HS-5 (cell line): ENCODE measurements at places on chromosomes 3 and 15.
A peak's percentile ranks its signal among the peaks of the same experiment; 100 is the strongest.

DNA sequence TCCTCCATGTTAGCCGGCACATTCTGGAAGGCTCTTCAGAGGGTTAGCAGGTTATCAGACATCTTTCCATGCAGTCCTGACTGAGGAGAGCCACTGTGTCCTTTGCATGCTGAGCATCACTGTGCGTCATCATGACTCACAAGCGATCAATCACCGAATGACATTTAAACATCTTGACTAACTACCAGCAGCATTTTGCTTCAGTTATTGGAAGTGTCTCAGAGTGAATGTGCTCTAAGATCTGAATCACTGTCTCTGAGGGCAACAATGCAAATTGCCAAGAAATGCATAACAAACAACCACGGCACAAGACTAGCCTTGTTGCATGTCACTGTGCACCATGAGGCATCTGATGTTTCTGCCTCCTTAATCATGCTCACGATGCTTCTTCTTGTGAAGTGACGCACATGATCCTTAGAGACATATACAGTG is 18.3 kb upstream of the ATP8B4 start:
- peak; percentile 99 for DNase-seq

DNA sequence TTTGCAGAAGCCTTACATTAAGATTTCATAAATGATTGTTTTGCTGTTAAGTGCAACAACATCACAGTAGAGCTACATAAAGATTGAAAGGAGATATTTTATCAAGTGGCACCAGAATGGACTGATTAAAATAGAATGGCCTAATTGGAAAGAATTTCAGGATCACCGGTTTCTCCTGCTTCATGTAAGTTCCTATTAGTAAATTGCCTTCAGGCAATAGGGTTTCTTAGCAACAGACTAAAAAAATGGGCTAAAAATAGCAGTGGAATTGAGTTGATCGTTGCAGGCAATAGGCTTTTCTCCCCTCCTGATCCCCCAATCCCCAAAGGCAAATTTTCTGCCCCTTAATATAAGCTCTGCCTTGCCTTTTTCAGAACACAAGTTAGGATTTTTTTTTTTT is 917 bp downstream of the LNP1 start:
- DNase-seq = no peak

DNA sequence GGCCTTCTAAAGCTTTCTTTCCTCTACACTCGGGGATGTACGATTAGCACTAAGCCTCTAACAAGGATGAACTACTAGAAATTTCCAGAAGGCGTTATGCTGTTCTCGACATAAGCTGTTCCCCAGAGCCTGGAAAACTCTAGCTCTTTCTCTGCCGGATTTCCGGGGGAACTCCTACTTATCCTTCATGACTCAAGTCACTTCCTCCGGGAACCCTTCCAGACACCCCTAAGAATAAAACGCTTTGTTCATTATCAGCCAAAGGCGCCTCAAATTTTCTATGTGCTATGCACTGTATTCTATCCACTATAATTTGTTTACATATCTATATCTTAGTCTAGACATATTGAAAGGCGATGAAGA is 455 bp upstream of the SNAP23 start:
- no peak for DNase-seq

- DNase-seq = no peak
These were observed 69.3 kb upstream of the PRR23C start for GRCh38 chr3:139113993-139114375.

DNA sequence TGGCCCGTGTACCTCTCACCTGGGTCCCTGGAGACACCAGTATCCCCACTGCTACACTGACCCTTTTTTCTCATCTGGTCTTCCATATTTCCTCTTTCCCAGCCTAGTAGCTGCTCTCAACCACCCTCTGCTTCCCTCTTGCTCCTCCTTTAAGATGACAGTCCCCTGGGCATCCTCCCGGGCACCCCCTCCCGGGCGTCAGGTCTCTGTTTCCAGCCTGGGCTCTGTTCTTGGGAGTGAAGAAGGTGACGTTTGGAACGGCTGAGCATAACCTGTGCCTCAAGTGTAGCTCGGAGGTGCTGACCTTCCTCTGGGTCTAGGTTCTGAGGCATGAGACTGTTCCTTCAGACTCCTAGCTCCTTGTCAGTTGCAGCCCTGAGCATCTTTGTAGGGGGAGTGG is 101.2 kb downstream of the VGLL4 start:
- DNase-seq = no peak

DNA sequence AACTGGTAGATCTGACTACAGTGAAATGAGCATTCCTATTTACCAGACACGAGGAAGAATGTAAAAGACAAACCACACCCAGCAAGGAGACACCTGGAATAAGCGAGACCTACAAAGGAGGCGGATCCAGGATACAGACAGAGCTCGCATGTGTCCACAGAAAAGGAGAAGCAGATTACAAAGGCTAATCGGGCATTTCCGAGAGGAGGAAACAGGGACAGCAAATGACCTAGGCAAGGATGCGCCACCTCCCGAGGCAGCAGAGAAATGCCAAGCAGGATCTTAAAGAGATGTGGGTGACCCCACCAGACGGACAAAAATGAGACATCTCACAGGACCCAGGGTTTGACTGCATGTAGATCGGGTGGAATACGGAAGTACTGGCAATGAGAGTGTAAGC is 63.2 kb upstream of the IQSEC1 start:
- no peak for DNase-seq
